Skin of body (tissue), 3 donors: ENCODE measurements at places on chromosomes 1 and 21.

GRCh38 chr1:2190491-2190976, 4.0 kb downstream of the FAAP20 start:
- no peak for DNase-seq

GRCh38 chr1:41623736-41624135, 139.3 kb upstream of the EDN2 start:
- no peak for DNase-seq

DNA sequence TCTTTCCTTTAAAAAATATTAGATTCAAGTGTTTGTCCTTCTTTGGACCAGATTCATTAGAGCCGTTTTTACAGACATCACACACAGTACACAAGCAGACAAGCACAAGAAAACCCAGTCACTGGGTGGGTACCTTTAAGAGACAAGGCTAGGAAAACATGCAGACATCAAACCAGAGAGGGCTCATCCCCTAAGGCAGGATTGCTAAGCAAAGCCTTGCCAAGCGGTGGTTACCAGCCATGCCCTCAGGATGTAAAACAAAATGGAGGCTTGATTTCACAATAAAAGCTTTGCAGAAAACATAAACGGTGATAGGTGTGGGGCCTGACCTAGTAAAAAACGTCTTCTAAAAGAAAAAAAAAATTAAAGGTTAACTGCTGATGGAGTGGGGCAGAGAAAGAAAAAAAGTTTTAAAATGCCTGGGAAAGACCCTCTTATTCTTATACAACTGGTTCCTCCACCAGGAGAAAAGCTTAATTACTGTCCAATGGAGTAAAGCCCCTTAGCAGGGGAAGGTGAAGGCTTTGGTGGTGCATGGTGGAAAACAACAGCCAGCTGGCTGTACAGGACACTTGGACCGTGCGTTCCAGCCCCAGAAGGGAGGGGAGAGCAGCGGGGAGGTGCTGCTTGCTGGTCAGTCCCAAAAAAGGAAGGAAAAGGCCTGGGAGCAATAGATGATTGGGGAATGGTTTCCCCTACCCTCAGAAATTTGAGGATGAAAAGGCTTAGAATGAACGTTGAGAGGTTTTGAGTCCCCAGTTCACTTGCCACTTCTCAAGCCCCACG, 30.4 kb upstream of the FMO1 start:
- no peak for DNase-seq

DNA sequence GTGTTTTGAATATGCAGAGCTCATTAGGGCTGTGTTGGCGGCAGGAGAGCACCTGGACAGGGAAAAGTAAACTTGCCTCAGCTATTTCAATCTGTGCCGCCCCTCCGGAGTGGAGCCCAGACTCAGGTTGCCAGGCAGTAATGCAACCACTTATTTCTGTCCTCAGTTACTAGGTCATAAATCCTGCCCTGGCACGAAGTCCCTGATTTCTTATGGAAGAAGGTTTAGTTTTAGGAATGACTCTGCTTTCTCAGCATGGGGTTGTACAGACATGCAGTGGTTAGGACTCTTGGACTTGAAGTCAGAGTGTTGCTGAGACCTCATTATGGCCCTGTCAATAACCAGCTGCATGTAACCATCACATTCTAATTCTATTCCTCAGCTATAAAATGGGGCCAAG, 98.3 kb upstream of the FGGY start:
- no peak for DNase-seq

- peak; percentile 86 for DNase-seq
These were observed 544.7 kb downstream of the NPHP4 start for GRCh38 chr1:5447503-5447960.

DNA sequence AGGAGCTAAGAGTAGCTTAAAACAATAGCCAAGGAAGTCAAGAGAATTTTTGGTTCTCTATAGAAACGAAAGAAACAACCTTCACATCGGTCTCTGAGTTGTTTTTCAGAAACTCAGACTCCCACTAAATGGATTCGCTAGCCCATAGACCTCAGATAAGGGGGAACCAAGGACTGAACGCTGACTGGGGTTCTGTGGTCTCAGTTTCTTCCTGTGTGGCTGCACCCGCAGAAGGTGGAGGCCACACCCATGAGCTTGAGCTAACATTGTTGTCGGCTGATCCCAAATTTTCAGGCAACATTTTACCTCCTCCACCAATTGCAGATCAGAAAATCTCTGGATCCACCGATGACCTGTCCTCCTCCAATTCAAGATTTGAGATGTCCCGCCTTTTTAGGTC, 456.1 kb downstream of the AJAP1 start:
- no peak for DNase-seq

- DNase-seq = no peak
These were observed 10.0 kb downstream of the GALNT2 start for GRCh38 chr1:230077011-230077410.

DNA sequence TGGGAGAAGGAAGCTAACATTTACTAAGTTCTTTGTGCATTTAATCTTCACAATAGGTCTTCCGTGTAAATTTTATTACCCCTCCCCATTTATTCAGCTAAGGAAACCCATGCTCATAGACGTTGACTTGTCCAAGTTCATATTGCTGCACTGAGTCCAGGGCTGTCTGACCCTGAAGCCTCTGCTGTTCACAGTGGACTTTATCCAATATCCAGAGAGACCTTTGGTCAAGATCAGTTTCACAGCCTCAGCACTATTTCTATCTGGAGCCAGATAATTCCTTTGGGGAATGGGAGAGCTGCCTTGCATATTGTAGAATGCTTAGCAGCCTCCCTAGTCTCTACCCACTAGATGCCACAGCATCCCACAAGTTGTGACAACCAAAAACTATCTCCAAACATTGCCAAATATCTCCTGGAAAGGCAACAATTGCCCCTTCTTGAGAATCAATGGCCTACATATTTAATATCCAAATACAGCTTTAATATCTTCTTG, 26.4 kb downstream of the ILDR2 start:
- no peak for DNase-seq
